Dermis lymphatic vessel endothelial cell (primary cell): ENCODE measurements at places on chromosomes 6 and 20. TPM values are rescaled to one million over a fixed set of nuclear protein-coding genes. Genes with fewer than 3 reads are reported as not detected.

Gene OR2B6
- total RNA-seq, result 0.09 TPM in 1 of 2 replicates, not detected in the other

Gene STMND1
- not detected in 2 replicates for total RNA-seq

Gene CST1
- total RNA-seq, result not detected in 2 replicates

Gene ELMO2
- total RNA-seq, result 25.8 and 27.3 TPM in 2 replicates

Gene POM121L2
- total RNA-seq, result not detected in 2 replicates

Gene TRIM15
- total RNA-seq, result not detected in 2 replicates

Gene KIAA1755
- total RNA-seq, result 0.09 and 0.22 TPM in 2 replicates

Gene DEFB118
- not detected in 2 replicates for total RNA-seq

Gene TRDN
- not detected in 2 replicates for total RNA-seq

Gene TDP2
- 17.3 and 23.7 TPM in 2 replicates for total RNA-seq

Gene KAT14
- 7.8 and 11.8 TPM in 2 replicates for total RNA-seq

Gene CCHCR1
- total RNA-seq, result 9.3 and 9.6 TPM in 2 replicates

Gene C20orf141
- not detected in 2 replicates for total RNA-seq

Gene NOX3
- not detected in 2 replicates for total RNA-seq

Gene PACRG
- total RNA-seq, result 0.09 and 0.22 TPM in 2 replicates

Gene ATG5
- total RNA-seq, result 58.8 and 63.3 TPM in 2 replicates

Gene ENPP1
- total RNA-seq, result 0.43 and 0.54 TPM in 2 replicates

Gene HLA-F
- total RNA-seq, result 14.8 and 21.6 TPM in 2 replicates

Gene DTD1
- 59.1 and 69.1 TPM in 2 replicates for total RNA-seq

Gene DOP1A
- total RNA-seq, result 11.9 and 23.9 TPM in 2 replicates
